Fibroblast of skin of back (primary cell): ENCODE measurements at places on chromosomes 13 and 19.

DNA sequence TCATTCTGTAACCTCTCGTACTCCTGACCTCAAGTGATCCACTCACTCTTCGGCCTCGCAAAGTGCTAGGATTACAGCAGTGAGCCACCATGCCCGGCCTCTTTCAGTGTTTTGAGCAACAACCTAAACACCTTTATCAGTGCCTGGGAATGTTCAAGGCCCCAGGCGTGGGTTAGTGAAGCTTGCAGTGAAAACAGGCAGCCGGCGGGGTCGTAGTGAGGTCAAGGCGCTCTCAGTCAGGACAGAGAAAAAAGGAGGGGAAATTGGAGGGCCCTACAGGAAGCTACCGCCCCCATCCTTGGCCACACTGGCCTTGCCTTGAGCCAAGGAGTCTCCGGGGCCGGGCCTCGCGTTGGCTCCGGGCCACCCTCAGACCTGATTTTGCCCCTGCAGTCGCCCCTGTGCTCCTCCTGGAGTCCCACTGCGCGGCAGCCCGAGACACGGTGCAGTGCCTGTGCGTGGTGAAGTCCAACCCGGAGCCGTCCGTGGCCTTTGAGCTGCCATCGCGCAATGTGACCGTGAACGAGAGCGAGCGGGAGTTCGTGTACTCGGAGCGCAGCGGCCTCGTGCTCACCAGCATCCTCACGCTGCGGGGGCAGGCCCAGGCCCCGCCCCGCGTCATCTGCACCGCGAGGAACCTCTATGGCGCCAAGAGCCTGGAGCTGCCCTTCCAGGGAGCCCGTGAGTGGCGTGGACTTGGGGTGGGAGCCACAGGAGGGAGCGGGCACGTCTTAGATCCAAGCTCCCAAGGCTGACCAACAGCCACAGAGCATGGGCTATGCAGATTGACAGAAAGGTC lies 17.7 kb downstream of the MAG start:
- DNase-seq = no peak

GRCh38 chr13:46728777-46729176 lies 68.2 kb downstream of the ESD start:
- DNase-seq = no peak

- peak; percentile 28 for DNase-seq
Measured at GRCh38 chr13:44158881-44159632, 214.6 kb upstream of the SERP2 start.

- no peak for DNase-seq
Measured at GRCh38 chr19:16136185-16136999, 7.1 kb upstream of the HSH2D start.

DNA sequence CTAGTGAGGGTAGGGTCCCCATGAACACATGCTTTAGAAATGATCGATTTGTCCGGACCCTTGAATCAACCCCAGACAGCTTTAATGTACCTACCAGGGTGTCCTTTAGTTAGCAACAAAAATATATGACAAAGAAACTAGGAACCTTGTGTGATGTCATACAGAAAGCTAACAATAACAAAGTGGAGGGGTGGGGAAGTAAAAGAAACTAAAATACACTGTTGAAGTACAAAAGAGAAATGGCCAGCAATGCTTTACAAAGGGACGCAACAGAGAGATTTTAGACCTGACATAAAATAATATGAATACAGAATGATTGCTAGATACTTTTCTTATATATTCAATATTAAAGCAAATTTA lies 40.0 kb downstream of the DZIP1 start:
- peak; percentile 30 for DNase-seq

DNA sequence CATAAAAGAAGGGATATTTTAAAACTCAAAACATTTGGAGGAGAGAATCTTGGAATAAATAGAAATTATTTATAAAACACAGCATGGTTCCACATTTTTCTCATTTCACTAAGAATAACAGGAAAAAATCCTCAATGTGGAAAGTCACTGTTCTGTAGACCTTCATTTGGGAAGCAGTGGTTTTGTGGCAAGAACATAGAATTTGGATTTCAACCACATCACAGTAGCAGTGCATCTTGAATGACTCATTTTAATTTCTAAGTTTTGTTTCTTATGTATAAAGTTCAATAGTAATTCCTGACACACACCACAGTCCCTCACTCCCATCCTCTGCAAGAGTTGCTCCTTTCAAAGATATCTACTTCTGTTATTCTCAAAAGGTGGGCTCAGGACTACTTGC lies 264.0 kb downstream of the ENOX1 start:
- DNase-seq = peak; percentile 78

GRCh38 chr13:112686364-112686763 lies 3.5 kb upstream of the ATP11A start:
- no peak for DNase-seq

GRCh38 chr13:48436661-48437288 lies 23.9 kb upstream of the LPAR6 start:
- no peak for DNase-seq

GRCh38 chr13:67204764-67205163 lies 25.4 kb downstream of the PCDH9 start:
- DNase-seq = peak; percentile 33

DNA sequence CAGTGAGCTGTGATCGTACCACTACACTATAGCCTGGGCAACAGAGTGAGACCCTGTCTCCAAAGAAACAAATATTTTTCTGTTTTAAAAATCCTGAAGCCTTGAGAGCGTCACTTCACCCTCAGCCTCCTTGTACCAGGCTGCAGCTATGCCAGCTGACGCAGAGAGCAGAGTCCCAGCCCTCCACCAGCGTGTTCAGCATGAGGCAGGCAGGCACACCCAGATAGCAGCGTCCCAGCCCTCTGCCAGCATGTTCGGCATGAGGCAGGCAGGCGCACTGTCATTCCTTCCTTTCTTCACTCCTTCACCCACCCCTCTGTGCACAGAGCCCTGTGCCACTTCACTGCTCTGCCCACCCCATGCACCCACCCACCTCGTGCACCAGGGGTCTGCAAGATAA lies 43.3 kb upstream of the USE1 start:
- no peak for DNase-seq

- DNase-seq = peak; percentile 87
Measured at GRCh38 chr19:13986348-13986904, 19.7 kb downstream of the RFX1 start.

- DNase-seq = no peak
Measured at GRCh38 chr13:53254500-53254899, 225.9 kb downstream of the OLFM4 start.

GRCh38 chr13:50993934-50994333 lies 84.3 kb downstream of the RNASEH2B start:
- DNase-seq = no peak

DNA sequence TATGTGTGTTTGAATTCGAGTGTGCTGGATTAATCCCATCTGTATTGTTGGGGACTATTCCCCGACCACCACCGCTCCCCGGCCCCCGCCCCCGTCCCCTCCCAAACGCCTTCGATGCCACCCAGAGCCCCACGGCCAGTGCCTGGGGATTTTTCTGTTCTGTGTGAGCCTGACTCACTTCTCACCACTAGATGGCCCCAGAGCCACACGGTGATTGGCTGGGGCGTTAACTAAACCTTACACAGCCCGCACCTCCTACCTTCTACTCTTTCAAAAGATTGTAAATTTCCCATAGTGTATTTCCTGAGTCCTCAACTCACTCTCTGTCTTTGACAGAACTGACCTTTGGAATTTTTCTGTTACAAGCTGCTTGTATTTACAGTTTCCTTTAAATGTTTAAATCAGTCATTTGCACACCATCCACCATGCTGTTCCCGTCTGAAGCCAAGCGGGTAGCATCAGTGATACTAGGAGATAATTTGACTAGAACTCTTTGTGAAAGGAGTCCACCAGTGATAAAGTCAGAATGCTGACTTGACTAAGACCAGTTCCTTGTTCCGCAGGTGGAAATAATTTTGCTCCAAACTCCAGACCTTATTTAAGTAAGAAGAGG lies 61.4 kb downstream of the RFX2 start:
- DNase-seq = peak; percentile 76

DNA sequence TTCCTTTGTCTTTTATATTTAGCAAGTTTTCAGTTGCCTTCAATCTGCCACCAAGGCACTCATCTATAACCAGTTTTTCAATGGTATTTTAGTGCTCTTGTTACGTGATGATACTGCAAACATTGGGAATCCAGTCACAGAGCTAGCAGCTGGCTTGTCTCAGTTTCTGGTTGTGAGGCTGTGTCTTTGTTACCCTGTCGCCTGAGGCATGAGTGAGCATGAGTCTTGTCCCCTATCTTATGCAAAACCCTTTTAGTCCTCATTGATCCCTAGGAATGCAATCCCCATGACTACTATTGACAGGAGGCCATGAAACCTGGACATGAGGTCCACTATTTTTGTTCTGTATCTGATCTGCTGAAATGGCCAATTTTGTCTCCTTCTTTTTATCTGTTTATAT lies 391.0 kb downstream of the LMO7 start:
- DNase-seq = no peak

- DNase-seq = no peak
Measured at GRCh38 chr13:21232599-21232998, 56.1 kb downstream of the MRPL57 start.

DNA sequence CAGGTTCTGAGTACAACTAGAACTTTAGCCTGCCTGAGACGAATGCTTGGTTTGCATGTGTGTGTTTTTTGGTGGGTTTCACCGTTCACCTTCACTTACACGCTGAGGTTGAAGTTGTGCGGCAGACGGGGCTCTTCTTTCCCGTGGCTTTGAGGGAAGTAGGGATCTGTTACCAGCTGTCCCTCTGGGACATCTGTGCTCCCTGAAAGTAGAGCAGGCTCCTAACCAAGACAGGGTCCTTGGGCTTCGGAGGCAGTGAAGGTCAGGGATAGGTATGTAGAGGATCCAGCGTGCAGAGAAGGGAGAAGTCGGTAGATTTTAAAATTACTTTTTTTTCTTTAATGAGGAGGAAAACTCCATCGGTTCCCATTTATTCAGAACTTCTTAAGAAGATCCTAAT lies 48.7 kb downstream of the ZNF536 start:
- DNase-seq = no peak

DNA sequence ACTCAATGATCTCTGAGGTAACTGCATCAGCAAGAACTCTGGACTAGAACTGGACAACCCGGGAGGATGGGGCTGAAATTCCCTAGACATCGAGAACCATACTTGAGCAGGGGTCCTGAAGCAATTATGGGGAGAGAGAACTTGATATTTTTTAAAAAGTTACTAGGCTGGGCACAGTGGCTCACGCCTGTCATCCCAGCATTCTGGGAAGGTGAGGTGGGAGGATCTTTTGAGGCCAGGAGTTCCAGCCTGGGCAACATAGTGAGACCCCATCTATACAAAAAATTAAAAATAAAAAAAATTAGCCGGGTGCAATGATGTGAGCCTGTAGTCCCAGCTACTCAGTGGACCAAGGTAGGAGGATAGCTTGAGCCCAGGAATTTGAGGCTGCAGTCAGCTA lies 2.3 kb upstream of the DNAJB1 start:
- DNase-seq = no peak

- no peak for DNase-seq
Measured at GRCh38 chr19:610071-610800, 20.6 kb downstream of the HCN2 start.

- DNase-seq = no peak
Measured at GRCh38 chr19:6668691-6669090, 1.3 kb downstream of the TNFSF14 start.

GRCh38 chr13:39494006-39494405 lies 109.0 kb downstream of the LHFPL6 start:
- no peak for DNase-seq

DNA sequence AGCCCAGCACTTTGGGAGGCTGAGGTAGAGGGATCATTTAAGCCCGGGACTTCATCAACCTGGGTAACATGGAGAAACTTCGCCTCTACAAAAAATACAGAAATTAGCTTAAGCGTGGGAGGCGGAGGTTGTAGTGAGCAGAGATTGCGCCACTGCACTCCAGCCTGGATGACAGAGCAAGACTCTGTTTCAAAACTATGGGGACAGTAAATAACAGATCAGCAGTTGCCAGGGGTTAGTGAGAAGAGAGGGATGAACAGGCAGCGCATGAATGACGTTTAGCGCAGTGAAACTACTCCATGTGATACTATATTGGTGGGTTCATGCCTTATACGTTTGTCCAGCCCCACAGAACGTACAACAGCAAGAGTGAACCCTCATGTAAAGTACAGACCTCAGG lies 7.1 kb upstream of the ICAM3 start:
- DNase-seq = no peak

DNA sequence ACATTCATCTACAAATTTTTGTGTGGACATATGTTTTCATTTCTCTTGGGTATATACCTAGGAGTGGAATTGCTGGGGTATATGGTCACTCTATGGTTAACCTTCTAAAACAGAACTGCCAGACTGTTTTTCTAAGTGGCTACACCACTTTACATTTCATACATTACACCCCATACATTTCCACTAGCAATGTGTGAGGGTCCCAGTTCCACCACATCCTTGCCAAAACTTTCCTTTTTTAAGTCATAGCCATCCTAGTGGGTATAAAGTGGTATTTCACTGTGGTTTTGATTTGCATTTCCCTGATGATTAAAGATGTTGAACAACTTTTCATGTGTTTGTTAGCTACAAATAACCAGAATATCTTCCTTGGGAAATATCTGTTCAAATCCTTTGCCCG lies 336.1 kb downstream of the SHISA2 start:
- DNase-seq = no peak

DNA sequence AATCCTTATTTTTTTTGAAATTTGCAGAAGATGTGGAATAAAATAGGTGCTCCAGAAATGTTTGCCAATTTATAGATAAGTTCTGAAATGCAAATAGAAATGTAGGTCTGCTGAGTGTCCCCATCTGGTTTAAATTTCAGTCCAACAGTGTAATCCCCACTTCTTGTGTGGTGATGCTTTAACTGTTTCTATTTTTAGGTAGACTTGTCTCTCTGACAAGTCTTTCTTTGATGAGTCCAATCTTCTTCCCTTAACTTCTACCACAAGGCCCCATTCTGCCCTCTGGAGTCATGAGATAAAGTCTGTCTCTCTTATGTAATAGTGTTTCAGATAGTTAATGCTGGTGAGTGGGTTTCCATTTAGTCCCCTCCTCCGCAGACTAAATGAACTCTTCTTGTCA lies 390.4 kb downstream of the RFC3 start:
- peak; percentile 57 for DNase-seq

DNA sequence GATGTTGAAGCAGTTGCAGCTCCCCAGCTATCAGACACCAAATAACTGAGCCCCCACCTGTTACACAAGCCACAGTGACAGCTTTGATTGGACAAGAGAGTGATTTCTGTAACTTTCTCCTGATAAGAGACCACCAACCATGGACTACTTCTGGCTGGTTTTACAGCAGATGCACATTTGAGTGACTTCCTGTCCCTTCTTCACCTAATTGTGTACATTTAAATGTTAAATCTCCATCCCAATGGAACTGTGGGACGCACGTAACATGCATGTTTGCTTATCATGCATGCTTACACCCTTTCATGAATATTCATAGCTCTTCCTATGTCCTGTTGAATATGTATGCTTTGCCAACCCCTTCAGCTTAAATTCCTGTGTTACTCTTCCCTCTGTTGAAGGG lies 6.0 kb upstream of the TNFSF11 start:
- DNase-seq = no peak

- DNase-seq = peak; percentile 55
Measured at GRCh38 chr13:28100150-28101121, at the start of gene FLT3. FLT3 (minus strand) TSS chr13:28100576; CDS start chr13:28100510, 66 bp downstream.
